H9 (cell line): ENCODE measurements at places on chromosomes 3 and 15. TPM values are rescaled to one million over a fixed set of nuclear protein-coding genes. Genes with fewer than 3 reads are reported as not detected.

GRCh38 chr3:180229113-180229512 is 192.4 kb upstream of the PEX5L start:
- no peaks in the 10 kb centered on the region for H3K4me1 ChIP-seq
- no peak for DNase-seq
- no peak overlapping the region for H3K27ac ChIP-seq
- no peak overlapping the region for H3K4me3 ChIP-seq

DNA sequence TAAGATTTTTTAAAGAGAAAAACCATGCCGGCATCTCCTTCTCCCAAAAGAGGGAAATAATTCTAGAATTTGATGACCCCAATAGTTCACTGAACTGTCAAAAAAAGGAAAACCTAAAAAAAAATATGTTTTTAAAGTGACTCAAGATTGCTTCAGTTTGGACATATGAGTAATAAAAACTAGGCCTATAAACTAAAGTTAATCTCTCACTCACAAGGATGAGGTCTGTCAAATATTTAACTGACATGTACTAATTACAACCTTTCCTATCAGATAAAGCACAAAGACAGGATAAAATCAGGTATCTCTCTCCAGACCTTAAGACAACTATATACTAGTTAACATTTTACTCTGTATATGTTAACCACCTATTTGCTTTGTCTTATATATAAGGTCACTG is 231.9 kb downstream of the NSUN3 start:
- H3K4me3 ChIP-seq, result no peak overlapping the region
- H3K4me1 ChIP-seq, result no peaks in the 10 kb centered on the region
- DNase-seq, result no peak
- no peak overlapping the region for H3K27ac ChIP-seq
- no peaks in the 10 kb centered on the region; the same call in none of the 2 replicates for H3K27me3 ChIP-seq

DNA sequence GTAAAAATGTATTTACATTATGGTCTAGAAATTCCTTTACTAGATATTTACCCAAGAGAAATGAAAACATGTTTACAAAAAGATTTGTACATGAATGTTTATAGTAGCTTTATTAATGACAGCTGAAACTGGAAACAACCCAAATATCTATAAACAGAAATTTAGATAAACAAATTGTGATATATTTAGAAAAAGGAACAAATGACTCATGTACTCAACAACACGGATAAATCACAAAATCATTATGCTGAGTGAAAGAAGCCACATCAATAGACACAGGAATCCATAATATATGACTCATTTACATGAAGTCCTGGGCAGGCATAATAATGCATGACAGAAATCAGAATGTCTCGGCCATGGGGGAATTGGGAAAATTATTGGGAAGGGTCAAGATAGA is 1020.2 kb downstream of the SQOR start:
- no peak for DNase-seq
- no peaks in the 10 kb centered on the region for H3K27me3 ChIP-seq
- no peaks in the 10 kb centered on the region for H3K36me3 ChIP-seq
- no peak overlapping the region for H3K27ac ChIP-seq
- H3K4me1 ChIP-seq, result no peaks in the 10 kb centered on the region

- H3K27ac ChIP-seq, result no peak overlapping the region
- no peak for DNase-seq
- no peak overlapping the region for H3K4me3 ChIP-seq
- H3K27me3 ChIP-seq, result no peaks in the 10 kb centered on the region
- no peaks in the 10 kb centered on the region for H3K36me3 ChIP-seq
- H3K4me1 ChIP-seq, result no peaks in the 10 kb centered on the region
These were observed 40.8 kb upstream of the CD47 start for GRCh38 chr3:108131475-108132134.

DNA sequence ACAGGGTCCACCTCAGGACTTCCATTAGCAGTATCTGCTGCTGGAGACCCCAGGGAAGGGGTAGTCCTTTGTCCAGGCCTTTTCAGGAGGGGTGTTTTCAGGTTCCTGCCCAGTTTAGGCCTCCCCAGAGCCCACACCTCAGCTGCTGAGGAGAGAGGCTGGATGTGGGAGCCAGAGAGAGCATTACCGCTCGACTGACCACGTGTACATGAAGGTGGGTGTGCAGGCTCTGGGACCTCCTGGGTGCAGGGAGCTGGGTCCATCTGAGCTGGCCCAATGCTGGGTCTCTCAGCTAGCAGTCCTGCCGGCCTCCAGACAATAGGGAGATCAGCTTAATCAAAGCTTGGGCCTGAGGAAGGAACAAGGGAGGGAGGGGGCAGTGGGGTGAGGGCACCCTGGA is 29.1 kb upstream of the POLG start:
- H3K36me3 ChIP-seq, result no peaks in the 10 kb centered on the region
- peaks cover 97% of the 10 kb centered on the region for H3K27me3 ChIP-seq
- H3K4me3 ChIP-seq, result no peak overlapping the region
- H3K4me1 ChIP-seq, result no peaks in the 10 kb centered on the region; the same call in 1 of the 2 replicates

DNA sequence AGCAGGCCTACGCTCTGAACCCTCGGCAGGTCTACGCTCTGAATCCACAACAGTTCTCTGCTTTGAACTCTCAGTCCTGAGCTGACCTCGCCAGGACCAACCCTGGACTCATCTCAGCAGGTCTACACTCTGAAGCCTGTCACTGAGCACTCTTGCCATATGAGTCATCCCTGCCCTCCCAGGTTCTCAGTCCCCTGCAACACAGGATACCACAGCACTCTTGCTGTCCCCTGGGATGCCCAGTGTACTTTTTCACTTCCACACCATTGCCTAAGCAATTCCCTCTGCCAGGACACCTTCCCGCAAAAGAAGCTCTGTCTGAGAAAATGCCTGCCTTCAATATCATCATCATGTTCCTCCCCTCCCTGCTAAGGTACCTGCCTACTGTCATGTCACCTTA is 42.0 kb downstream of the NUP210 start:
- DNase-seq, result no peak
- no peaks in the 10 kb centered on the region for H3K4me1 ChIP-seq
- H3K36me3 ChIP-seq, result peaks cover 35% of the 10 kb centered on the region
- no peak overlapping the region for H3K27ac ChIP-seq
- H3K4me3 ChIP-seq, result peak overlapping the region; percentile 42; the same call in 1 of the 3 replicates

DNA sequence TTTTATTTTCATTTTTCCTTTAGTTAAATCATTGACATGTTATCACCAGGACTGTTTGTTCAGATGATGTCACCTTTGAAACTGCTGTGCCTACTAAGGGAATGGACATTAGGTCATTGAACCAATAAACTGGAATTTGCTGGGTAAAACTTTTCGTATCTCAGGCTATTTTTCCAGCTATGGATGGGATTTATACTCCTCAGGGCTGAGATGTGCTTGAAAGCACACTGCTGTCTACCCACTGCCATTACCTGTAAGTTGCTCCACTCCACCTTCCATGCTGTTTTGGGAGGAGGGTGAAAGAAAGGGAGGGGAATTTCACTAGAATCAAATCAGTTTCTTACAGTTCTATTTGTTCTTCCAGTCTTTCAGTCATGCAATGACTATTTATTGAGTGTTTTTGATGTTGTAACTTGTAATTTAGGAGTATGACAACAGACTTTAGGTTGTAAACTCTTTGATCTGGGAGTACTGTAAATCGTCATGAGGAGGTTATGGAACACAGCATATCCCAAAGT is 11.3 kb downstream of the EHD4 start:
- peaks cover 17% of the 10 kb centered on the region; the same call in 2 of the 3 replicates for H3K36me3 ChIP-seq
- no peak overlapping the region for H3K4me3 ChIP-seq
- H3K27ac ChIP-seq, result no peak overlapping the region
- DNase-seq, result no peak
- no peaks in the 10 kb centered on the region for H3K27me3 ChIP-seq

DNA sequence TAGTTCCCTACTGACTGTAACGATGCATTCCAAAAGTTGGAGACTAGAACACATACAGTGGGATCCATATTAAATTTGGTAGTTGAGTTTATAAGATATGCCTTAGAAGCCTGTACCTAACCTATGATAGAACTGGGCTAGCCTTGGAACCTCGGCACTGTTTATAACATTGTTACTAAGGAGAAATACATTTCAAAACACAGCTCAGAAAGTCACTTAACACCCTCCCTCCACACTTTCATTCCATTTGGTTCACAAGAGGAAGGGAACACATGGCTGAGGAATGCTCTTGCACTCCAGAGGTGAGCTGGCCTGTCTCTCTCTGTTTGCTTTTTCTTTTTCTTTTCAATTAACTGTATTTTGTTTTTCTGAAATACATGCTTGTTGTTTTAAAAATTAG is 48.7 kb upstream of the TSC22D2 start:
- no peaks in the 10 kb centered on the region for H3K27me3 ChIP-seq
- H3K27ac ChIP-seq, result no peak overlapping the region
- no peak for DNase-seq
- H3K36me3 ChIP-seq, result no peaks in the 10 kb centered on the region

GRCh38 chr3:10333349-10333650 is 12.4 kb upstream of the SEC13 start:
- H3K36me3 ChIP-seq, result no peaks in the 10 kb centered on the region
- no peak overlapping the region for H3K4me3 ChIP-seq
- H3K4me1 ChIP-seq, result no peaks in the 10 kb centered on the region; the same call in 1 of the 2 replicates

- no peak overlapping the region for H3K27ac ChIP-seq
- no peak for DNase-seq
- no peak overlapping the region for H3K4me3 ChIP-seq
- no peaks in the 10 kb centered on the region for H3K36me3 ChIP-seq
- no peaks in the 10 kb centered on the region for H3K4me1 ChIP-seq
These were observed 62.4 kb upstream of the P3H2 start for GRCh38 chr3:190183121-190183520.

DNA sequence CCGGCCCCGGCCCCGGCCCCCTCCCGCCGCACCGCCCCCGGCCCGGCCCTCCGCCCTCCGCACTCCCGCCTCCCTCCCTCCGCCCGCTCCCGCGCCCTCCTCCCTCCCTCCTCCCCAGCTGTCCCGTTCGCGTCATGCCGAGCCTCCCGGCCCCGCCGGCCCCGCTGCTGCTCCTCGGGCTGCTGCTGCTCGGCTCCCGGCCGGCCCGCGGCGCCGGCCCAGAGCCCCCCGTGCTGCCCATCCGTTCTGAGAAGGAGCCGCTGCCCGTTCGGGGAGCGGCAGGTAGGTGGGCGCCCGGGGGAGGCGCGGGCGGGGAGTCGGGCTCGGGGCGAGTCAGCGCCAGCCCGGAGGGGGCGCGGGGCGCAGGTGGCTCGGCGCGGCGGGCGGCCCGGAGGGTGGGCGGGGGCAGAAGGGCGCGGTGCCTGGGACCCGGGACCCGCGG is 352 bp downstream of the CHRD start:
- no peaks in the 10 kb centered on the region for H3K36me3 ChIP-seq
- no peak overlapping the region for H3K27ac ChIP-seq
- H3K4me3 ChIP-seq, result peak overlapping the region; percentile 29; the same call in 1 of the 3 replicates
- H3K27me3 ChIP-seq, result peaks cover 33% of the 10 kb centered on the region
- peaks cover 9% of the 10 kb centered on the region; the same call in 1 of the 2 replicates for H3K4me1 ChIP-seq

DNA sequence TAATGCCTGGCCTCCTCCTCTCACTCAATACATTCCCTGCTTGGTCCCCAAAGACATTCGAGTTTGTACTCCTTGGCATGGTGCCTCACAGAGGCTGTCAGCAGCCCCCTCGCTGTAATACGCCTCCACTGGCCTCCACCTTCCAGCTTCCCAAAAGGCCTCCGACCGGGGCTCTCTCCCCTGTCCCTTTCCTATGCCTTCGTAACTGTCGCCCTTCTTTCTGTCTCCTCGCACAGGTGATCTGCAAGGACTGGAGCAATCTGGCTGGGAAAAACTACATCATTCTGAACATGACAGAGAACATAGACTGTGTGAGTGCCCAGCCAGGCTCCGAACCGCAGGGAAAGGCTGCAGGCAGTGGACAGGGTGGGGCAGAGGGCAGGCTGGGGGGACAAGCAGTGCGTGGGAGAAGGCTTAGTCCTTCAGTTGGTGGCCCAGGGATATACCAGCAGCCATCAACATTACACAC is 10.7 kb upstream of the ABTB1 start:
- no peaks in the 10 kb centered on the region for H3K4me1 ChIP-seq
- no peak for DNase-seq
- peaks cover 26% of the 10 kb centered on the region for H3K36me3 ChIP-seq
- no peaks in the 10 kb centered on the region for H3K27me3 ChIP-seq
- no peak overlapping the region for H3K27ac ChIP-seq
- H3K4me3 ChIP-seq, result no peak overlapping the region

DNA sequence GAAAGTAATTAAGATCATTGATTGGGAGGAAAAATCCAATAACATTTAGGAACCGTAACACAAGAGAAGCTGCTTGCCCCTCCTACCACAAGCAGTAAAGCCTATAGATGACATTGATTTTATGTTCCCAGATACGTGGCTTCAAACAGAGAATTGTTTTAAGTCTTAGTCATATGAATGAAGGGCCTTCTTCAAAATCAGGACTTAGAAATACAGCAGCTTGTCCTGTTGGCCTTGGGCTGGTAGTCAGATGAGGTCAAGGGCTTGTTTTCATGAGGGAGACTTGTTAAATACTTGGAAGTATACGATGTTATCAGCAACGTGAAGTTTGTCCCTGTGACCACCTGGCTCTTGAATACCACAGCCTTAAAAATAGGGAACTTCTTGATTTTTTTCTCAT is 114.4 kb downstream of the VGLL4 start:
- H3K4me3 ChIP-seq, result no peak overlapping the region
- no peaks in the 10 kb centered on the region for H3K4me1 ChIP-seq

DNA sequence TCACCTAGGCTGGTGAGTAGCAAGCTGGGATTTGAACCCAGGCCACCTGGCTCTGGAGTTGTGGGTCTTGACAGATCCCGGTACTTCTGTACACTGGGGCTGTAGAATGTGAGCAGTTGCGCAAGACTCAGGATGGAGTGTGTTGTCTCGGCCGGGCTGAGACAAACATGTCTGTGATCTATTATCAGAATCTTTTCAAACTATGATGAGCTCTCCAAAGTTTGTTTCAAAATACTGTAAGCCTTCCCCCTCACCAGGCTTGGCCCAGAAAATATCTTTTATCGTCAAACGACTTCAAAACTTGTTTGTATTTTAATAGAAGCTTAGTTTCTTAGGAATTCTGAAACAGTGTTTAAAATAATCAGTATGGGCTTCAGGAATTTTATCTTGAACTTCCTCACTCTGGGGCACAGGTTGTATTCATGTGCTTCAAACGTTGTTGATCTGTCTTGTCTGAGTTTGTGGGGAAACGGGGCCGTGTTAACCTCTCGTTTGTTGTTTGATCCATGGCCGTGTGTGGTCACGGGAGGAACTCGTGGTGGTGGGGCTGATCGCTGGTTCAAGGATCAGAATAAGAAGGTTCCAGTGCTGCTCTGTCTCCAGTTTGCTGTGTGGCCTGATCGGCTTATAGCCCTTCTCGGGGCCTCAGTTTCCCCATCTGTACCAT is 40.3 kb upstream of the TFRC start:
- no peak overlapping the region for H3K27ac ChIP-seq
- no peak overlapping the region for H3K4me3 ChIP-seq
- H3K27me3 ChIP-seq, result no peaks in the 10 kb centered on the region
- H3K4me1 ChIP-seq, result peaks cover 5% of the 10 kb centered on the region; the same call in 1 of the 2 replicates

DNA sequence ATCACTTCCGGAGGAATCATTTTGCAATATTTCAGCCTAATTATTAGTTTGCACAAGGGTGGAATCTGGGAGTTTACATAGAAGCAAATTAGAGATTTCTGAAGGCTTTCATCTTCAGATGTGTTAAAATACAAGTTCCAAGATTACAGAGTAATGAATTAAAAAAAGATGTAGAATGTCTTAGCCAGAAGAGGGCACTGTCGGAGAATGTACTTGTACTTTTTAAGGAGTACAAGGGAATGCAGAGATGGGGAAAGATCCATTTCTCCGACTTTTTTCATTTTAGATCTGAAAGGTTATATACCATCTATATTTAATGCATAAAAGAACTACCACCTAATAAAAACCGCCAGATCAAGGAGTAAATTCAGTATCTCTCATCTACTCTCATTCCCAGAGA is 43.1 kb upstream of the WDR5B start:
- H3K36me3 ChIP-seq, result peaks cover 50% of the 10 kb centered on the region
- DNase-seq, result no peak
- no peaks in the 10 kb centered on the region for H3K4me1 ChIP-seq
- no peak overlapping the region for H3K27ac ChIP-seq
- no peak overlapping the region for H3K4me3 ChIP-seq

The EPHB3 gene
- total RNA-seq, result 0.59 and 1.0 TPM in 2 replicates

The BNC1 gene
- not detected in 2 replicates for total RNA-seq

The XIRP1 gene
- not detected in 2 replicates for total RNA-seq

The POTEB2 gene
- not detected in 2 replicates for total RNA-seq

The GOLGA8G gene
- not detected in 2 replicates for total RNA-seq

The PLCH1 gene
- total RNA-seq, result 17.8 and 19.0 TPM in 2 replicates

The ITIH4 gene
- total RNA-seq, result 3.0 and 3.4 TPM in 2 replicates
